ENCODE measurements at places on chromosomes 4 and X.

GRCh38 chr4:150862829-150863228 lies 152.3 kb downstream of the LRBA start:
- no peak for DNase-seq

DNA sequence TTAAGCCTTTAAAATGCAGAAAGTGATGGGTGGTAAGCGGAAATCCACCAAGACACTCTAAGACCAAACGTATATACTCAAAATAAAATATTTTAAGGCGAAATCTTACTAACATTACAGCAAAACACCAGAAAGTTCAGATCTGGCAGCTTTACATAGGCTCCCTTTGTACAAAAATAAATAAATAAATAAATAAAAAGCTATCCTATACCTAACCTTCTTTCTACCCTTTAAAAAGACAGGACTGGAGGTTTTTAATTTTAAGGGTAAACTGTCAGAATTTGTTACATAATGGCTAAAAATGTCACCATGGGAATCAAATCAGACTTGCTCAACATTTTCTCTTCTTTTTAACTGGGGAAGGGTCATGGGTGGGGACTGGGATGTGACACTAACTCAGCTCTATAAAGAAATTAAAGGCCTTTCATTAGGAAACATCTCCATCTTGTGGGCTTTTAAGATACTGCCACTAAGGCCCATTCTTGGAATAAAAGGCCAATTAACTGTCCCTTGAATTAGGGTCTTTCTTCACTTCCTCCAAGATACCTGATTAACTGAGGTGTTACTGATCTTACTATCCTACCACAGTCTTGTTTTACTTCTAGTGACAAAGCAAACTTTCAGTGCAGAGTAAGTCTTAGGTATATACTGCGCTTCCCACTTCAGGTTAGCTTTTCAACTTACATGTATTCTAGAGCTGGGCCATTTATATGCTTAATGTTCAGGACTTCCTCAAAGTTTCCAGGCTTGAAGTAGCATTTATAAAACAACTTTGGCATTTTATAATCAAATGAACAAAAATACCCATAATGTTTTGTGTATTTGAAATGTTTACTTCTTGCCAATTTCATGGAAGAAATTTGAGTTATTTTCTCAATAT lies 13.3 kb downstream of the HNRNPD start:
- DNase-seq = peak; percentile 35

DNA sequence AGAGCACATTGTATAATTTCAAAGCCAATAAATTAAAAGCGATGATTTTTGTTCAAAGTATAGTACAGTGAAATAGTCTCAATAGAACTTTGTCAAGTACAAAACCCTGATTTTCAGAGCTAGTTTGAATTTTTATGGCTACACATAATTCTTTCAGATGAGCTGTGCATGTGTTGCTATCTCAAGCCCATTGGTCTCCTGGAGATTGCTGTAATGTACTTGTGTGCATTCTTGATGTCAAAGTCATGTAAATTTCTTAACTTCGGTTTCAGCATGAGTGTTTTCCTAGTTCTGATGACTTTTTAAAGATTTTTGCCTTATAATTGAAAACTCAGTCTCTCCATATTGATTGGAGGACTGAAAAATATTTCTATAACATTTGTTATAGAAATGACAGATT lies 200.8 kb downstream of the CEP135 start:
- DNase-seq = peak; percentile 31

- no peak for DNase-seq
Measured at GRCh38 chr4:7754565-7755262, 184.9 kb downstream of the AFAP1 start.

DNA sequence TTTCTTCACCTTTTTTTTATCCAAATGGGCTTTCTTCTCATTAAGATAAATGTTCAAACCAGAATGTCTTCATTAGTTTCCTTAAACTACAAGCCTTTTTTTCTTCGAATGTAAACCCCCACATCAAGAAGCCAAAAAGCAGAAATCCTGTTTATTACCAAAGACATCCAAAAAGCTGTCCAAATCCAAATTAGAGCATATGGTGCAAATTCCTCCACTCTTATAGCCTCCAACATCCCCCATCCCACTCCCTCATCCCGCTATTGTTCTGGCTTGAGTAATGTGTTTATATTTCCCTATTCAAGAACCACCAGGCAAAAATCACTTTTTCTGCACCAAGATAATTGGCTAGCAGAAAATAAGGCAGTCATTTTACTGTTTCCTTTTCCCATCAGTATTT lies 315.1 kb upstream of the ADGRL3 start:
- peak; percentile 3 for DNase-seq

- DNase-seq = no peak
Measured at GRCh38 chrX:2811271-2811670, 17.5 kb upstream of the GYG2 start.

Data from GM03348 (cell line).